ENCODE measurements at places on chromosomes 1 and 21.

- no peak for DNase-seq
Measured at GRCh38 chr1:172810480-172811175, 151.7 kb downstream of the FASLG start.

DNA sequence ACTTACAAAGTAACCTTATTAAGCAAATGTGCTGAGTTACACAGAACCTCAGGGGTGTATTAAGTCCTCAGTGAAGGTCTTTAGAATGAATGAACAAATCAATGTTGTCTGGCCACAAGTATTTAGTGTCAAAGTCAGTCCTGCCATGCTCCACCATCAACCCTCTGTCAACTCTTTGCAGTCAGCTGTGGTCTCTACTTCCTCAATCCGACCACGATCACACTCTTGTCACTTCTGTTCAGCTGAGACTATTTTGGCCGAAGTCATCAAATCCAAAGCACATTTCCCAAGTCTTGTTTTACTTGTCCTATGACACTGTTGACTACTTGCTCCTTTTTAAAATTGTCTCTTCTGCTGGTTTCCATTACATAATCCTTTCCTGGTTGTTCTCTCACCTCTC, 173.5 kb downstream of the ST6GALNAC5 start:
- no peak for DNase-seq

DNA sequence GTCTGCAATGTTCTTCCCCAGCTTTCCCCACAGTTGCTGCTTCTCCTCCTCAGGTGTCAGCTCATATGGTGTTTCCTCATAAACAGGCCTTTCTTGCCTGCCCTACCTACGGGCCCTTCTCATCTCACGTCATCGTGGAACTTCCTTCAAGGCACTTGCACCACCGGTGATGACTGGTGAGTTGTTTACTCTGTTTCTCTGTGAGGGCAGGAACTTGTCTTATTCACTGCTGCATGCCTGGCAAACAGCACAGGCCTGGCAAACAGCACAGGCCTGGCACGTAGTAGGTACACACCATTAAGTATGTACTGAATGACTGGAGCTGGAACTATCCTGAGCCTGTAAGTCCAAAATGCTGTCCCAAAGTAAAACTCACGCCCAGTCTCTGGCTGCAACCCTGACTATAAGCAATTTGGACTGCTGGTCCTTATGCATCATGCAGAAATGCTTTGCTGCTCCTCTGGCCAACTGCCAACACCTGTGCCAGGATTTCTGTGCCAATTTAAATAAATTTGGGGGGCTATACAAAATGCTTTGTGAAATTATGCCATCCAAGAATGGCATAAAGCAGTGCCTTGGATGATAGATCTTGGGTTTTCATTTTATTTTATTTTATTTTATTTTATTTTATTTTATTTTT, 25.7 kb downstream of the STK40 start:
- no peak for DNase-seq

- DNase-seq, result no peak
Measured at GRCh38 chr1:56459260-56459659, 120.1 kb downstream of the PLPP3 start.
